ENCODE measurements at places on chromosomes 4 and X.
A peak's percentile ranks its signal among the peaks of the same experiment; 100 is the strongest.

- DNase-seq = no peak
Measured at GRCh38 chr4:141002323-141002805, 130.9 kb downstream of the RNF150 start.

DNA sequence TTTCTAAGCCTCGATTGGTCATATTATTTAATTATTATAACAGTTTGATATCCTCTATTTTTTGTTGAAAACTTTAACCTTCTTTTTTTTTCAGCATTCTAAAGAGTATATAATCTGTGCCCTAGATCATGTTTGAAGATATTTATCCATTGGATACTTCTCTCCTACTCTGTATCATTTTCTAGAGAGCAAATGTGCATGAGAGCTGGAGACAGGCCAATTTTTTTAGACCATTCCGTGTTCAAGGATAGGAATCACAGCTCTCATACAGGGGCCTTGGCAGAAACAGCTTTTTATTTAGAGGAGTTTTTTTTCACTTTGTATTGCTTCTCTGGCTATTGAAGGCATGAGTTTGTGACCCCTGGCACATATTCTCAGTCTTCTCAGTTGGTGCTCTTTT lies 57.7 kb upstream of the TBC1D14 start:
- DNase-seq = no peak

DNA sequence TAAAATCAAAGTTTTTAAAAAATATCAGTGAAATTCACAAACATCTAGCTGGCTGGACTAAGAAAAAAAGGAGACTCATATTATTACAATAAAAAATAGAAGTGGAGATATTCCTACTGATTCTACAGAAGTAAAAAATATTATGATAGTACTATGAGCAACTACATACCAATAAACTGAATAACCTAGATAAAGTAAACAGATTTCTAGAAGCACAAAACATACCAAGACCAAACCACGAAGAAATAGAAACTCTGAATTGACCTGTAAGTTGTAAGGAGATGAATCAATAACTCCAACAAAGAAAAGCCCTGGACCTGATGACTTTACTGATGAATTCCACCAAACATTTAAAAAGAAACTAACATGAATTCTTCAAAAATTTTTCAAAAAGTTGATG lies 867.3 kb downstream of the PCDH18 start:
- DNase-seq = no peak

GRCh38 chr4:80115368-80116181 lies 42.5 kb upstream of the ANTXR2 start:
- DNase-seq = no peak

DNA sequence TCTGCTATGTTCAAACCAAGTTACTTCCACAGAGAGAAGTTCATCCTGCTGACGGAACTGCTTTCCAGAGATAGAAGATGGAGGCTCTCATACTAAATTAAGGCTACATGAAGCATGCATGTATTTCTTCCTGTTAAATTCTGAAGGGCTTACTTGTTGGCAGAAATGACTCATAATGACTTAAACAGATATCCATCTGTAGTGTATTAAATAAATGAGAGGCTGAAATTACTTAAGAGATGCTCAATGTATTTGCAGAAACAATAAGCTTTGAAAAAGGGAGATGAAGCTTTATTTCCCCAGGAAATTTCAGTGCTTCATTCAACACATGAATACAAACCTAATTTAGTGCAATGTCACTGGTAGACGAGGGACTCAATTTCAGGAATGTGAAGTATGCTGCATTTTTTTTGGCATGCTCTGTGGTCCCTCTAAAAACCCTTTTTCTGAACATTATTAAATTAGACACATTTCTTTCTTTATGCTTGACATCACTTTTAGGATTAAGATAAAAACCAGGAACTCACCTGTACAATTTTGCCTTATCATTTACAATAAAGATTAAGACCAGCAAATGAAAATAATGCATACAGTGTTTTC lies 759.1 kb upstream of the POU3F4 start:
- DNase-seq = no peak

DNA sequence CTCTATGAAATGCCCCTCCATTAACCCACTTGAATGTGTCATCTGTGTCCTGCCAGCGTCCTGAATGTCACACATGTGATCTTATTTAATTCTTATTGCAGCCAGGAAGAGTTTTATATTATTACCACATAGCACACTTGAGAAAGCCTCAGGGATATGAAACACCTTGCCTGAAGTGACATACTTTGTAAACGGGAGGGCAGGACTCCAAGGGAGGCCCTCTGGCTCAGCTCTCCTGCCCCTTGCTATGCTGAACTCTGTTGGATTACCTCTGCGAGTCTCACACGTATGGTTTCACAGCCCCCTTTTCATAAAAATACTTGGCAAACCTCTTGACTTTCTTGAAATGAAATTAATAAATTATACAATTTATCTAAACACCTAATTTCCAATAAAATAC lies 11.1 kb upstream of the ZCCHC4 start:
- DNase-seq = no peak

DNA sequence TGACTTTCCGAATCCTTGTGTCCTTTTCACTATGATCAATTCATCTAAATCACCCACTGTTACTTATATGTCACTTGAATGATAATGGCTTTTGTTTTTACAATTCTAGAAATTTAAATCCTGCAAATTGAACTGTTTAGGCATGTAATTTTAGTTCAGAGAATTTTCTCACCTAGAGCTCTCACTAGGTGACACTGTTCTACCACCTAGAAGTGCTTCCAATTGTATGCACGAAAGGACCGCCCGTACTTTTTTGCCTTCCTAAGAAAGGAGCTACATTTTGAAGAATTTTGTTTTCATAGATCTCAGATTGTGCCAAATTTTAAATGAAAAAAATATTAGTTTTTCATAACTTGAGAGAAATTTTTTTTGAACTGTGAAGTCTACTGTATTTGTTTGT lies 481.6 kb upstream of the FSTL5 start:
- no peak for DNase-seq

- no peak for DNase-seq
Measured at GRCh38 chrX:134752558-134752957, 94.3 kb upstream of the PLAC1 start.

DNA sequence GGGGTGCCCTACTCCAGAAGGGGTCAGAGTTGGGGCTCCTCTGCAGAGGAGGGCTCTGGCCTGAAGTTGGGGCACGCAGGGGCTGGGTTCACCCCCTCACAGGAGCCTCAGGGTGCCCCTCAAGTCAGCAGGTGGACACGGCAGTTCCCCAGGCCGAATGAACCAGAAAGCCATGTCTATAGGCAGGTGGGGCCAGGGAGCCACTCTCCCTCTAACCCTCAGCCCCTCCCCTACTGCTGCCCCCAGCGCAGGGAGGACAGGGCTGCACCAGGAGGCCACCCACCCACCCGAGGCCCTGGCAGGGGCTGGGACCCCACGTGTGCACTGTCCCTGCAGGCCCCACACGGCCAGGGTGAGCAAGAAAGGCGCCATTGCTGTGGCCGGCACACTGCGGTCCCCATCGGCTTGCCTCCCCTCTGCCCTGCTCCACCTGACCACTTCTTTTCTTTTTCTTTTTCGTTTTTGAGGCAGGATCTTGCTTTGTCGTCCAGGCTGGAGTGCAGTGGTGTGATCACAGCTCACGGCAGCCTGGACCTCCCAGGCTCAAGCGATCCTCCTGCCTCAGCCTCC lies 83.8 kb downstream of the FAM53A start:
- peak; percentile 7 for DNase-seq

DNA sequence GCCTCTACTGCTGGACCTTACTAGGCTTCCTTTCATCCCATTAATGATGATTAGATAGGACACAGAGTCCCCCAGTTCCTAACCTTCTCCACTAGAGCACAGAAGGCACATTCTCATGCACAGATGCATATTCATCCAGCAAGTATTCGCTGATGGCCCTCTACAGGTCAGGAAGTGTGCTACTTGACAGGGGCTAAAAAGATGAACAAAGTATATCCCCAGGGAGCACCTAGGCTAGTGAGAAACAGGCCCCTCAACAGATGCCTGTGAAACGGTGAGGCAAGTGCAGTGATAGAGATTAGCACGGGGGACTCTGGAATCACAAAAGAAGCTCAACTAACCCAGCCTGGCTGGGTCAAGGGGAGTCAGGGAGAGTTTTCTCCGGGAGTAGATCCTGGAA lies 95.8 kb downstream of the MGST2 start:
- DNase-seq = no peak

GRCh38 chr4:845836-846251 lies 19.9 kb upstream of the CPLX1 start:
- DNase-seq = peak; percentile 21

- peak; percentile 78 for DNase-seq
Measured at GRCh38 chrX:1249101-1249887, 19.3 kb upstream of the CSF2RA start.

- no peak for DNase-seq
Measured at GRCh38 chrX:9141496-9141895, 107.6 kb upstream of the FAM9B start.

DNA sequence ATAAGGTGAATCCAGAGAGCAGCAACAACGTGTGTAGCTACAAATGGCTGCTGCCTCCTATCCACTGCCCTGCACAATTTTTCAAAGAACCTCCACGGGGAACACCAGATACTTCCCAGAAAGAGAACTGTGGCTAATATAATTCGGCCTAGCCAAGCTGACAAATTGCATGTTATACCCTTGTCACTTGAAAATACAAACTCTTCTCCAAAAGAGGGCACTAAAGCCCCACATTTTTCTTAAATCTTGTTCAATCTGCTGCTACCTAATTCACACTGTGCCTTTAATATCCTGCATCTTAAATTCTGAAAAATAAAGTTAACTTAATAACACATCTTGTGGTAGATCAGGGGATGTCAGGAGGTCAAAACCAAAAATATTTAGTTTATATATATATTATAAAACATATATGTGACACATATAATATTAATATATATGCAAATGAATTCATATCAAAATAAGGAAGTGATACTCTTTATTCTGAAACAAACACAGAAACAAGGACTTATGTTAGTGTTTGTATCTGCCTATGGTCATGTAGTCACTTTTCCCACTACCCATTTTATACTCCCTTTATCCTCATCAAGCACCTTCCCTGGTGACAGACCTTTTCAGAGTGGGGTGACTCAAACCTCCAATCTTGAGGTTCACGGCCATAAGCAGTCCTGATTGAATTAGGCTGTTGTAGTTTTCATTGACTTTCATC lies 24.1 kb downstream of the CT45A1 start:
- DNase-seq = no peak

DNA sequence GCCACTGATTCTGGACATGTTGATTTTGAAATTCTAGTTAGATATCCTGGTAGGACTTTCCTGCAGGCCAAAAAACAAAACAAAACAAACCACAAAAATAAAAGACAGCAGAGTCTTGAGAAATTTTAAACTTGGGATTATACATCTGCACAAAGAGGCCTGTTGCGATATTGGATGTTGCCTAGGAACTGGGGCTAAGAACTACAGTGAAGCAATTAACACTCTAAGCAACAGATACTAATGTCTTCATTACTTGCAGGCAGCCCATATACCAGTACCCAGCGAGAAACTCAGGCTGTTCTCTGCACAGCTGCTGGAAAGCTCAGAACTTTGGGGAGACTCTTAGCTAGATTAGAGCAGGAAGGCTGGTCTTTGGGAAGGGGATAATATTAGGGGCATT lies 69.1 kb upstream of the SCOC start:
- no peak for DNase-seq

GRCh38 chrX:48794340-48794910 lies 7.4 kb upstream of the HDAC6 start:
- no peak for DNase-seq

DNA sequence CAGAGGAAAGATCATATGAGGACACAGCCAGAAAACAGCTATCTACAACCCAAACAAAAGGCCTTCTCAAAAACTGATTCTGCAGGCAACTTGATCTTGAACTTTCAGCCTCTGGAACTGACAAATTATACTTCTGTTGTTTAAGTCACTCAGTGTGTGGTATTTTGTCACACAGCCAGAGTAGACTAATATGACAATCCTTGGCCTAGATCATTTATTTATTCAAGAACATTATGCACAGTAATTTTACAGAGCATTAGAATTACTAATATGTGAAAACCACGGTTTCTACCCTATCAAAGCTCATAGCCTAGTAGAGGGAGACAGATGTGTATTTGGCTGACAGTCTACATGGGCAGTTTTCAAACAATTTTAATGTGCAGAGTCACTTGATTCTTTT lies 167.8 kb upstream of the PCDH18 start:
- DNase-seq = no peak

- no peak for DNase-seq
Measured at GRCh38 chr4:151431728-151432127, 22.8 kb downstream of the FHIP1A start.

GRCh38 chr4:147096667-147097604 lies 151.3 kb upstream of the TTC29 start:
- no peak for DNase-seq

- no peak for DNase-seq
Measured at GRCh38 chr4:8647094-8647570, 54.6 kb downstream of the CPZ start.

- DNase-seq = no peak
Measured at GRCh38 chrX:150616179-150616862, 47.9 kb downstream of the MTM1 start.

DNA sequence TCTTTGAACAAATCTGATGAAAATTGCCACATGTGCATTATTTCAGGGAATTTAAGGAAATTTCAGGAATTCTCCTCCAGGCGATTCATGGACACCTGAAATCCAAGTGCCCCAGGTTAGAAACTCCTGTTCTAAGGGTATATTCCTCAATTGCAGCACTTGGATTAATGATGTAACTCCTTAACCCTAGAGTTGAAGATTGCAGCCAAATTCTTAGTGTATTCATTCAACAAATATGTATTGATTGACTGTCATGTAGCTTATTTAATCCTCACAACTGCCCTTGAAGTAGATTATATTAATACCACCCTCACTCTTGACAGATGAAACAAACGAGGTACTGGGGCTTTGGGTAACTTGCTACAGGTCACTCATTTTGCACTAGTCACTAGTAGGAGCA lies 11.3 kb downstream of the CETN2 start:
- DNase-seq = no peak

DNA sequence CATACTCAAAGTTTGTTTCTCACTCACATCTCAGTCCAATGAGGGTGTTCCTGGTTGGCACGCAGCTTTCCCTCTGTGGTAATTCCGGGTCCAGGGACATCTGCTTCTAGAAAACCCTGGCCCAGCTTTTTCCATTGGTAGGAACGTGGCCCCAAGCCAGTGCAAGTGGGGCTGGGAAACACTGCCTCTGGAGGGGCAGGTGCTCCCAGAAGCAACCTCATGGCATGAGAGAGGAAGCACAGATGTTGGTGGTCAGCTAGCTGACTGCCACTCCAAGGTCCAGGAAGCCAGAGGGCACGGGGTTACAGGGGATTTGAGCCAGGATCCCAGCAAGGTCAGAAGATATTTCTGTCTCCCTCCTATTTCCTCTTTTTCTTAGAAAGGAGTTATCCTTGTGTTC lies 47.5 kb downstream of the DCTD start:
- no peak for DNase-seq

Measured in right hindlimb (tissue), 1 donor.